Fibroblast of upper back skin (primary cell): ENCODE measurements at places on chromosomes 3 and 15.

- peak; percentile 28 for DNase-seq
Observed at GRCh38 chr3:174251681-174252080, 607.5 kb upstream of the NAALADL2 start.

DNA sequence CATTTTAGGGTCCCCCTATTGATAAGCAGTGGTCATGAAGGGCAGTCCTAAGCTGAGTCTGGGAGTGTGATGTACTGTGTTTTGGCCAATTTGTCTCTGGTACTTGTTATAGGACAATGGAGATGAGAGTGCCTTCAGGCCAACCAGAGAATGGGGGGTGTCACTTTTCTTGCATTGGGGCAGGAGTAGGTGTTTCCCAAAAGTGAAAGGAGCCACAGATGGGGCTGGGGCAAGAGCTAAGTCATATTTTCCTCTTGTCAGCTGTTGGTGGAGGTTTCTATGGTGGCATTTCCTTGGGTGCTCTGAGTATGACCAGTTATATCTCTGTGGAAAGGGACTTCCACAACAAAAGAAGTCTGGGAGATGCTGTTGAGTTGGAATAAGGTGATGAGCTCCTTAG lies 24.7 kb upstream of the BSN start:
- DNase-seq = no peak

DNA sequence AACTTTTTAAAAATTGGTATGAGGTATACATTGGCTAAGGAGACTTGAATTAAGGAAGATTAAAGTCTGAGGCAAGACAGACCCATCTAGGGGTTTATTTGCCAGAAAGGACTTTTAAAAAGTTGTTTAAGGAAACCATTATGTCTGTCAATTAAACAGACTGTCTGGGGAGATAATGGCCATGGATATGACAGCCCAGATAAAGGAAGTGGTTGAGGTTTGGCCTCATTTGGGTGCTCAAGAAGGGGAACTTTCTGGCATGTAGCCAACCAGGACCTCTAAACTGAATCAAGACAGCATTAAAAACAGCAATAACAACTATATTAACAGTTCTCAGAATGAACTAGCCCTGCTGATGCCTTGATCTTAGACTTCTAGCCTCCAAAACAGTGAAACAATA lies 9.9 kb upstream of the CD200R1L start:
- DNase-seq = no peak

GRCh38 chr3:161050935-161051334 lies 54.2 kb downstream of the B3GALNT1 start:
- no peak for DNase-seq

GRCh38 chr3:32544894-32545293 lies 25.8 kb downstream of the DYNC1LI1 start:
- no peak for DNase-seq

DNA sequence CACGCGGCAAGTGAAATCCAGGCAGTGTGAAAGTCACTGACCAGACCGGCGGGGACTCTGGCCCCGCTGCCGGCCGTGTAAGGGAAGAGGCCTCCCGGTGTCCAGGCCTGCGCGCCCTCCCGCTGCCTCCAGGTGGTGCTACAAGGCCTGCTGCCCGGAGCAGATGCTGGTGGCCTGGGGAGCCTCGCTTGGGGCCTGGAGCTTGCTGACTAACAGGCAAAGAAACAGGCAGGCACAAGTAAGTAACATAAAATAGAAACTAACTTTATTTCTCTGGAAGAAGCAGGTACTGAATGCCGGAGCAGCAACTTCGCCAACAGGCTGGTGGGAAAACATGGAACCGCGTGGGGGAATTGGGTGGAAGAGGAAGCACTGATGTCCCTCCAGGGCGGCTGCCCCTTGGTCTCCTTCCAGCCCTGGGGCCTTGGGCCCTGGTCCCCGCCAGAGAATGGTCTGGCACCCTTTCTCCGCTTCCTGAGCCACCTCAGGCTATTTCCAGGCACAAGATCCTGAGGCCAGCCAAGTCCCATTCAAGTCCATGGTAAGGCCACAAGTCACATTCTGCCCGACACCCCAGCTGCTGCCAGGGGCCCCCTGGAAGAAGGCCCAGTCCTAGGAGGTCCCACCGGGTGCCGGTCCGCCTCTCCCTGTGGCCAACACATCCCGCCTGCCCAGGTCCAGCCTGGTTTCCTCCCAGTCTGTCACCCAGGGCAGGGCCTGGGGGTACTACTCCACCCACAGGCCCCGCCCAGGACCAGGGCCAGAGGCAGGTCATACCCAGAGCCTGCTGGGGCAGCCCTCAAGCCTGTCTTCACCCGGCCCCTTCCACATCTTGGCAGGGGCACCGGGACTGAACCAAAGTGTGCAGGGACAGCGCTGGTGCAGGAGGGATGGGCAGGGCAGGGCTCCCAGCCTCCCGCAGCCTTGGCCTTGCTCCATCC lies 45.0 kb downstream of the TNK2 start:
- peak; percentile 82 for DNase-seq

DNA sequence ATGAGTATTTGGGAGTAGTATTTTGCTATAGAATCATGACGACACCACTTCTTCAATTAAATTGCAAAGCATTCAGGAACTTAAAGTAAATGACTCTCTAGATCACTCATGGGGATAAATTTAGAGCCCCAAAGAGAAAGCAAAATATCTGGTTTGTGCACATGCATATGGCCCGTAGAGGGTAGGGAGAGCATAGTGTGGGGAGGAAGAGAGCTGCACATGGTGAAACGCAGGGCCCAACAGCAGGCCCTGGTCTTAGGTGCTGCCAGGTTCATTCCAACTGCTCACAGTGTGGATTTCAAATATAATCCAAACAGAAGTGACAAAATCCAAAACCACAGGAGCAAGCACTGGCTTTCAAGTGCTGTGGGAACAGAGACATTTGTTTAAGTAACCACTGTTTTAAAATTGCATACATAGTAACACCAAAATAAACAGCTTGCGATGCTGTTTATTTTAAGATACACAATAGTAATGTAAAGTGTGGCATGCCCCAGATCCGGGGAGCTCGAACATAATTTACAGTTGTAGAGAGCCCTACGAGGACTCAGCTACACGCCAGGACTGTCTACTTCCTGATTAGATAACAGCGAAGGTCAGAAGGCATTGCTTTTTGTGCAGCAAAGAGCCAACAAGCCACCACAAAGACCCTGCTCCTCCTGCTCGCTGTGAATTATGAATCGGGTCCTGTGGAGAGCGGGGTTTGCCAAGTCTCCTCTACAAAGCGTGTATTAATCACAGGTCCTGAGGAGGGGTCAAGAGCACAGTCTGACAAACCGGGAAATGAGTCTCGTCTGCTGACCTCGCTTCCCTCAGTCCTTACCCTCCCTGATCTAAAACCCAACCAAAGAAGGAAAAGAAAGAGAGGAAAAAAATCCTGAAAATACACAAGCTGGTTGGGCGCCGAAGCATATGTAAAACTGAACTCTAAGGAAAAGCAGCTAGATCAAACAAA lies 80.6 kb downstream of the MEIS2 start:
- peak; percentile 45 for DNase-seq

DNA sequence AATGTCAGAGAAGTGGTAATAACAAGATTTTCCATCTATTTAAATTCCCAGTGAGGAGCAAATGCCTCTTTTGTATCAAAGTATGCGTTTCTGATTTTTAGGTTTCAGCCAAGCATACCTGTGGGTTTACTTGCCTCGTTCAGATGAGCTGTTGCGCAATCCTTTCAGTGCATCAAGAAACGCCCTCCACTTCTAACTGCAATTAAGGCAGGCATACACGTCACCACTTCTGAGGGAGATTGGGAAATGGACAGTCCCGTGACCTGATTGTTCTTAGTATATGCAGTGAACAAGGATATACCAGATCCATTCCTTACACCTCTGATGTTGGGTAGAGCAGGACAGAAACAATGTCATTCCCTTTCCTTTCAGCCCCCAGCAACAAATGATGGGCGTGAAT lies 219.0 kb downstream of the ITPR1 start:
- DNase-seq = peak; percentile 78

GRCh38 chr3:169739067-169739466 lies 25.8 kb downstream of the TERC start:
- no peak for DNase-seq

- peak; percentile 61 for DNase-seq
Observed at GRCh38 chr3:197428117-197428801, 127.5 kb downstream of the BDH1 start.

GRCh38 chr15:100096700-100097099 lies 245.1 kb downstream of the ADAMTS17 start:
- DNase-seq = no peak

GRCh38 chr3:196016485-196016884 lies 65.4 kb downstream of the TFRC start:
- peak; percentile 63 for DNase-seq

GRCh38 chr3:54192026-54192425 lies 69.7 kb downstream of the CACNA2D3 start:
- no peak for DNase-seq

GRCh38 chr15:101044625-101045235 lies 125.6 kb downstream of the LRRK1 start:
- DNase-seq = no peak

DNA sequence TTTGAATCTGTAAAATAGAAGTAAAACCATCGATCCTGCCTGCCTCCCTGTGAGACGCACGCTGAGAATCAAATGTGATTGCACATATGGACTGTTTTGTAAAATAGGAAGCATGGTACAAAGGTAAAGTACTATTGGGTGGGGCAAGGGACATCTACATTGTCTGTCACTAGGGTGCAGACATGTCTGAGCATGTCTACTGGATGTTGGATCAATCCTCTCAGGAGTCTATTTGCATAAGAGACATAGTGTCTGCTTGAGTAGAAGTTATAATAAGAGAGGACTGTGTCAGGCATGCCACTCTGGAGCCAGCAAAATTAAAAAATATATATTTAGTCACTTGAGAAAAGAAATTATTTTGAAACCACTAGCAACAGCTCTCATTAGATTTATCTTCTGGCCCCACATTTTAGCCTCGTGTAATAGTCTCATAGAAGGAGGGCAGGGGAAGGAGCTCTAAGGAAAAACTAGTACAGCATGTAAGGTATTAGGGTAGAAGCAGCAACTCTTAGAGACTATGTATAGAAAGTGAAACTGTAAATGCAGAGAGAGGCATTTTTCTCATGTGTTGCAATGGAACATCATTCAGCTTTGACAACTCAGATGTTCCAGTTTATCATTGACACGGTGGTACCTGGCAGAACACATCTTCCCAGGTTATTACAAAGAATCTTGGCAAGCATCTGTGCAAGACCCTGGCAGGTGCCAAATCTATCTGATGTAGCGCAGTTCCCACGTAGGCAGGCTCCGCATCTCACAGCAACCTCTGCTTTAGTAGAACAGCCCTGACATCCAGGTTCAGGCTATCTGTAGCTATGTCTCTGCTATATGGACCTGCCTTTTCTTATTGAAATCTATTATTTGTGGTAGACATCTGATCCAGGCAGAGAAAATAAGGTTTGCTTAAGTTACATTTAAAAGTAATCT lies 85.2 kb upstream of the CHL1 start:
- no peak for DNase-seq

DNA sequence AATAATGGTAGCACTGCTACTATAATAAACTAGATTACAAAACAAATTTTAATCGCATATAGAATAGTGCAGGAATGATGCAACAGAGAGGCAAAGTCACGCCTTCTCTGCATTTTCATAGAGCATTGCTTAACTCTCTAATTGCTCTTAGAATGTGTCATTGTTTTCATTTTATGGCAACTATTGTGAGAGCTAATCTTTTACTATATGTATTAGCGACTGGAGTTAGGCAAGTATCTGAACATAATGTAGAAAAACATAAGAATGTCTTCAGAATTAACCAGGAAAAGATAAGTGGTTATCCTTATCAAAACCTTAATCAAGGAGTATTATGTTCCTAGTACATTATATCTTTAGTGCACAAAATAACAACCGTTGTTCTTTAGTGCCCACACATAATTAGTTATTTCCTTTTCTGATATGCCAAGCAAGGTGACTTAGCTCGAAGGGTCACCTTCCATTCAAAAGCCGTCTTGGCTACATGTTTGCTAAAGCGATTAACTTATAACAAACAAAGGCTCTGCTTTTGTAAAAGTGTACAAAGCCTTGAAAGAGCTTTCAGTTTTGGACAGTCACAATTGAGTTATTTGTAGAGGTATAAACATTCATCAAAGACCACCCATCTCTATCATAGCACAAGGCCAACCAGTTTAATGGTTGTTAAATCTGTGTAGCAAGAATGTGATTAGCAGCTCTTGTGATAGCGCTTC lies 1328.9 kb downstream of the ROBO2 start:
- DNase-seq = no peak

DNA sequence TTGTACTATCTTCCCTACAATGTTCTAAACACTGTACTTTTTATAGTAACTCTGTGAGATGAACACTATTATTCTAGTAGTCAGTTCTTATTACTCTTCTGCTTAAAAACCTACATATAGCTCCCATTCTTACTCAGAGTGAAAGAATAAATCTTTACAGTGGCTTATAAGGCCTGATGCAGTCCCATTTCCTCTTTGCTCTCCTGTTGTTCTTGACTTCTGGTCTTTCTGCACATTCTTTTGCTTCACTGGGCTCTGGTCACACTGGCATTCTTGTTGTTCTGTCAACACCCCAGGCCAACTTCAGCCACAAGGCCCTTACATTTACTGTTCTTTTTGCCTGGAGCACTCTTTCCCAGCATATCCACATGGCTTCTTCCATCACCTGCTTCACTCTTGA lies 58.2 kb upstream of the TP63 start:
- no peak for DNase-seq

- DNase-seq = no peak
Observed at GRCh38 chr3:166248784-166249183, 411.6 kb upstream of the BCHE start.

DNA sequence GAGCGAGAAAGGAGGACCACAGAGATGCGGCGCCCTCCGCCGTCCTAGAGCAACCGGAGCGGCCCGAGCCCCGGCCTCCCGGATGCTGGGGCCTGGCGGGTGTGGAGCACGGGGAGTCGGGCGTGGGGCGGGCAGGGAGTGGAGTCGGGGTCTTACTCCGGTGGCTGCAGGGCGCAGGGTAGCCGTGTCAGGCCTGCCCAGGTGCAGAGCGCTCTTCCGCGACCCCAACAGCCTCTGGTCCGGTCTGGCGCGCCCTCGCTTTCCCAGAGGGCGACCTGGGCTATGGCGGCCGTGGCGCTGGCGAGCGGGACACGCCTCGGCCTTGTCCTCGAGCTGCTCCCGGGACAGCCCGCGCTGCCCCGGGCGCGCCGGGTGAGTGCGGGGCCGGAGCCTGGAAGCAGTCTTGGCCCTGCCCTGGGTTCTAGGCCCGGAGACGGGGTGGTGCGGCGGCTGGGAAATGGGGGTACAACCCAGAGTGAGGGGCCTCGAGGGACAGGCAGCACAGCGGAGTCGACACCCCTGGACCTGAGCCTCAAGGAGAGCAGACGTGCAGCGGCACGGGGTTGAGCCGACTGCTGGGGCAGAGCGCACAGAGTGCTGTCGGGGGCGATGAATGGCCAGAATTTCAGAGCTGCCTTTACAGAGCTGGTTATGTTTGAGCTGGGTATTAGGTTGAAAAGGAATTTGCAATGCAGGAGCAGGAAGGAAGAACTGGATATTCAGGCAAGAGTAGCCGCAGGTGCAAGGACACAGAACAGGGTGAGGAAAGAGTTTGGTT lies at the start of gene ZNF662:
Gene ZNF662, plus strand, starts transcription at position 73 of the 778 bp plus-strand sequence. CDS start 1,973 bp downstream, outside the sequence.
- DNase-seq = peak; percentile 20

DNA sequence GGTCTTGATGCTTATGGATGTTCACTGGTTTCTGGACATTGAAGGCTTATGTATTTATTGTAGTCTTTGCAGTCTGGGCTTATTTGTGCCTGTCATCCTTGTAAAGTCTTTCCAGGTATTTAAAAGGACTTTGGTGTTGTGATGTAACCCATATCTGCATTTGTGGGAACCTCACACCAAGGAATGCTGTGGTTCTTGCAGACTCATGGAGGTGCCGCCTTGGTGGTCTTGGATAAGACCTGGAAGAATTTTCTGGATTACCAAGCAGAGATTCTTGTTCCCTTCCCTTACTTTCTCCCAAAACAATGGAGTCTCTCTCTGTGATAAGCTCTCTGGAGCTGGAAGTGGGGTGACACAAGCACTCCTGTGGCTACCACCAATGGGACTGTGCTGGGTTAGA lies 363.5 kb upstream of the NECTIN3 start:
- DNase-seq = no peak
